Liver (tissue), 10 donors: ENCODE measurements at places on chromosomes 1 and 21. TPM values are rescaled to one million over a fixed set of nuclear protein-coding genes. Genes with fewer than 3 reads are reported as not detected.

The TRIM46 gene
- total RNA-seq: 0.17 TPM

The VASH2 gene
- total RNA-seq: 0.08 TPM

The AKNAD1 gene
- not detected for total RNA-seq

The ASCL5 gene
- total RNA-seq: not detected

The EDN2 gene
- not detected for total RNA-seq

The GFI1 gene
- 0.67 TPM for total RNA-seq

The CDK18 gene
- 3.1 TPM for total RNA-seq

The SLC30A2 gene
- total RNA-seq: under 0.01 TPM

The TSEN15 gene
- 21.8 TPM for total RNA-seq

The RIPPLY3 gene
- total RNA-seq: not detected

The SPAG17 gene
- total RNA-seq: 0.17 TPM

The LAMB3 gene
- 1.3 TPM for total RNA-seq

The ADORA1 gene
- total RNA-seq: 0.33 TPM

The FH gene
- 68.3 TPM for total RNA-seq

The SH2D2A gene
- total RNA-seq: 0.14 TPM

The LRRC71 gene
- not detected for total RNA-seq

The PRKAB2 gene
- 24.8 TPM for total RNA-seq

The ALDH4A1 gene
- 287 TPM for total RNA-seq

The FYB2 gene
- total RNA-seq: 31.3 TPM

The S100A4 gene
- total RNA-seq: 69.8 TPM

The OR2M3 gene
- total RNA-seq: not detected

The CHD5 gene
- total RNA-seq: under 0.01 TPM

The USP16 gene
- 21.8 TPM for total RNA-seq

The CA14 gene
- total RNA-seq: 2.7 TPM

The S1PR1 gene
- 13.9 TPM for total RNA-seq

The CFAP57 gene
- under 0.01 TPM for total RNA-seq

The GBP3 gene
- total RNA-seq: 2.0 TPM

The BCAN gene
- not detected for total RNA-seq

The OR14C36 gene
- total RNA-seq: not detected

The FAM229A gene
- total RNA-seq: 2.4 TPM

The CLIC6 gene
- total RNA-seq: 0.05 TPM

The LCE6A gene
- total RNA-seq: not detected

The GPR157 gene
- 1.3 TPM for total RNA-seq

The PADI2 gene
- 2.4 TPM for total RNA-seq

The CD2 gene
- 0.28 TPM for total RNA-seq

The LORICRIN gene
- not detected for total RNA-seq

The PMVK gene
- 14.6 TPM for total RNA-seq

The CLCA4 gene
- not detected for total RNA-seq

The COL11A1 gene
- total RNA-seq: 0.42 TPM

The PEX11B gene
- 18.2 TPM for total RNA-seq

The IQCC gene
- 0.42 TPM for total RNA-seq

The SPOCD1 gene
- total RNA-seq: 0.19 TPM

The PEAR1 gene
- 2.1 TPM for total RNA-seq

The GBP7 gene
- total RNA-seq: 0.89 TPM
